ENCODE measurements at places on chromosomes 4 and X.
A peak's percentile ranks its signal among the peaks of the same experiment; 100 is the strongest.

- DNase-seq: no peak
These were observed 140.2 kb upstream of the PJA1 start for GRCh38 chrX:69305333-69306062.

DNA sequence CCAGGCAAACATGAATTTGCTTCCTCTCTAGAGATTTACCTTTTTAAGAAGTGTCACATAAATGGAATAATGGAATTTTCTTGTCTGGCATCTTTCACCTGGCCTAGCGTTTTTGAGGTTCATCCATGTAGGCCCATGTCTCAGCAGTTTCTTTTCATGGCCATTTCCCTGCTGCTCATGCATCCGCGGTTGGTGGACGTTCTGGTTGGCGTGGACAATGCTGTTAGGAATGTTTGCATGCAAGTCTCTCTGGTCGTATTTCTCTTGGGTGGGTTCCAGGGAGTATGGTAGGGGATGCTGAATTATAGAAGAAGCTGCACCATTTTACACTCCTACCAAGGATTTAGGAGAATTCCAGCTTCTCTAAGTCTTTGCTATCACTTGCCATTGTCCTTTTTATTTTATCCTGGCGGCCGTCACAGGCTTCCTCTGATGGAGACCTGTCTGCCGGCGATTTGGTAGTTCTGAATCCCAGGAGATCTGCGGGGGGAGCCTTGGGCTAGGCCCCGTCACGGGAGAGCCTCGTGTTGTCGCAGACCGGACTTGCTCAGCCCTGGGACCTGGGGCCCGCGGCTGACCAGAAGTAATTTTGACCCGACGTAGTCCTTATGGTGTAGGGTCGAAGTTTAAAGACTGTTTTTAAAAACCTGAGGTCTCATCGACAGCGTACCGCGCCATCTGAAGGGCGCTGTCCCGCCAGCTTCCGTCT, 56.9 kb upstream of the TADA2B start:
- DNase-seq: peak; percentile 78

DNA sequence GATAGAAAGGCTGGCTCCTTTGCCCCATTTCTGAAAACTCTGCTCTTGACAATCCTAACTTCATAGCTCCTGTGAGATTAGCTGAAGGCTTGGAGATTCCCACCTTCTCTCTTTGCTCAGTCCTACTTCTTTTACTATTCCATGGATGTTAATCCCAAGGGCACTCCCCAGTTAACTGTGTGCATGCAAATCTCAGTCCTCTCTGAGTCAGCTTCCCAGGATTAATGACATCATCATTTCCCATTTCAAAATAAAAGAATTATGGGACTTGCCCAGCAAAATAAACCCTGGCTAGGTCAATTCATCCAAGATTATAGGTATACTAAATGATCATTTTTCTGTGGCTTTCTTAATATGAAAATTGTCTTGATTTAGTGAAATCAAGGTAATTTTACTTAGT, 328.6 kb upstream of the NR3C2 start:
- DNase-seq: no peak

DNA sequence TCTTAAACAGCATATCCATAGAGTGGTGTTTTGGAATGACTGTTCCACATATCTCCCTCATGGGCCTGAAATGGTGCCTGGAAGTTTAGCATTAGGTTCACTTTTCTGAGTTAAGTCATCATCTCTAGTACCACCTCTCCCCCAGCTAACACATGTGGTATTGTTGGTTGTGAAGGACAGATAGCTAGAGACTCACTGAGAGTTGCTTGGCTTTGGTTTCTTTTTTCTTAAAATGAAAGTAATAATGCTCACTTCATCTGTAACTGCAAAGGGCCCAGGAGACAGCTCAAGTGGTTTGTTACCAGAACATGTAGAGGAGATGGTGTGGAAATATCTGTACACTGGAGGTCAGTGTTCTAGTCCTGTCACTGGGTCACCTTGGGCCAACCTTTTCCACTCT, 90.9 kb downstream of the EFNB1 start:
- no peak for DNase-seq

DNA sequence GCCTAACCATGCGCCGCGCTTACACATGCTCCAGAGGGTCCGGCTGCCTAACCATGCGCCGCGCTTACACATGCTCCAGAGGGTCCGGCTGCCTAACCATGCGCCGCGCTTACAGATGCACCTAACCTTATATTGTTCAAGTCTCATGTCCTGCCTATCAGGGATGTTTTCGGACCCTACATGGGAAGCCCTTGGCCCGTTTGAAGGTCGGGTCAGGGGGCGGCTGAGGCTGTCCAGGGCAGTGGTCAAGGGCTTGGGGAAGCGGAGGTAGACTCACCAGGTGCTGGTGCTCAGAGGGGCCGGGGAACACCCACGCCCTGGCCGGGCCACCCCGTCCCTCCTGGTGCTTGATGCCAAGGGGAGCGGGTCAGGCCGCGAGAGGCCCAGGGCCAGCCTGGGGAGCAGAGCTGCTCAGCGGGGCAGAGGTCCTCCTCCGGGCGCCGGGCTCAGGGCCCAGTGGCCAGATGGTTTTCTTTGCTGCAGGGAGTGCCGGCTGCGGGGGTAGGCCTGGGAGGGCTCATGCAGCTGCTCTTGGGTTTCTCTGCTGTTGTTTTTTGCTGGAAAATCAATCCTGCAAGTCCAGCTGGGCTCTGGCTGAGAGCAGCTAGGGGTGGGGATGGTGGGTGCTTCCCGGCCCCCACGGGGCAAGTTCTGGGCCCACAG, 35.4 kb upstream of the SPON2 start:
- no peak for DNase-seq

- peak; percentile 13 for DNase-seq
These were observed 232.8 kb downstream of the TRIML1 start for GRCh38 chr4:188372058-188372457.

- DNase-seq: no peak
These were observed 11.2 kb downstream of the NEK1 start for GRCh38 chr4:169601016-169601771.

- no peak for DNase-seq
These were observed 212.6 kb upstream of the GK2 start for GRCh38 chr4:79620617-79621016.

DNA sequence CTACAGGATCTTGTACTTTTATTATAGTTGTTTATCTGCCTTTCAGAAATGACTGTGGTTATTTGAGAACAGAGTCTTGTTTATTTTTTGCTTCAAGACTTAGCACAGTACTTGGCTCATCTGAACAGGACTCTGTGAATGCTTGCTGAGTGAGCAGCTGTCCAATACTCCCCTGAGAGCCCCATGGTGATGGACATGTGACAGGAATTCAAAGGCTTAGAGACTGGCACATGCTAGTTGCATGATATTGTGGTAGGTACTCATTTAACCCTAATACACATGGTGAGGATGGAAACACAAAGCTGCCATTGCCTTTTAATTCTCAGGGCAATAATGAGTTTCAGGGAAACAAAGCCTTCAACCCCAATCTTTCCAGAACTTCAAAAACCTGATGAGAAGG, 97.3 kb downstream of the GEMIN8 start:
- DNase-seq: peak; percentile 98

DNA sequence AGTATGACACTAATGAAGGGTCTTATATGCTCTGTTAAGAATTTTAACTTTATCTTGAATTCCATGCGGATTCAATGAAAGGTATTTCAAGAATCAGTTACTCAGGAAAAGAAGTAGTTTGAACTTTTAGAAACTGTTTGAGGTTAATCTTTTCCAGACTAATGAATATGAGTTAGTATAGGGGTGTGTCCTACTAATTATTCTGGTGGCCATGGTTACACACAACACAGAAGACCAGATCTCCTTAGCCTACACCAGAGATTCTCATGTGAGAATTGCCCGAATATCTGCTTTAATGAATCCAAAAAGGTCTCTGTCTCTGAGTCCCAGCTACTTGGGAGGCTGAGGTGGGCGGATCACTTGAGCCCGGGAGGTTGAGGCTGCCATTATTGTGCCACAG, 100.4 kb downstream of the MMRN1 start:
- no peak for DNase-seq

- peak; percentile 48 for DNase-seq
These were observed 3.3 kb downstream of the TRIM2 start for GRCh38 chr4:153207567-153207966.

DNA sequence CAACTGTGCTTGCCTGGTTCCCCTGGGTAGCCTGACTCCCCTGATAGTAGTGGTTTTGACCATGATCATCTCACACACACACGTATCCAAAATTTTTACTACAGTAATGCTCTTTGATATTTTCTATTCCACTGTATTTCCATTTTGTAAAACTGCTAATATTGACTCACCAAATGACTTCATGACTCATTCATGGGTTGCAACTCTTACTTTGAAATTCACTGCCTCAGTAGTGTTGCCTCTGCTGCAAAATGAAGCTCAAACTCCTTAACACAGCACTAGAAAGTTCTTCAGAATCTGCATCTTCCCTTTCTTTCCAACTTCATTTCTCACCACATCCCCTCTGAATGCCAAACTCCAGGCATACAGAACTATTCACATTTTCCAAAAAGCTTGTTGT, 20.3 kb downstream of the QRFPR start:
- no peak for DNase-seq

DNA sequence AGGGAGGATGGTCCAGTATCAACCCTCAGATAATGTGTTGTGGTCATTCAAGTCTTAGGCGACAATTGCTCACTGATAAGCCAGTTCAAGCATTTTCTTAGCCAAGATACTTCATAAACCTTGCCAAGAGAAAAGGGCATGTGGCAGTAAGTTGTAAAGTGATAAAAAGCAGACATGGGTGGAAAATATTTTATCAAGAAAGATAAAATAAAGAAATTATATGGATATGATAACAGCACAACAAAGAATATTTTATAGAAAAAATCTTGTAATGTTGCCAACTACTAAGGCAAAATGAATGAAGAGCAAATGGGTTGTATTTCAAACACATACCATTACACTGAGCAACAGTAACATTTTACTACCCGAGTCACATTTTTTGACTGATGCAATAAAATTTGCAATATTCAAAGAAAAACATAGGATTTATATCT, 217.4 kb upstream of the PITX2 start:
- DNase-seq: no peak

- DNase-seq: no peak
These were observed 29.1 kb downstream of the SPARCL1 start for GRCh38 chr4:87500092-87500462.

GRCh38 chrX:47579537-47579936, 2.7 kb upstream of the TIMP1 start:
- DNase-seq: no peak

DNA sequence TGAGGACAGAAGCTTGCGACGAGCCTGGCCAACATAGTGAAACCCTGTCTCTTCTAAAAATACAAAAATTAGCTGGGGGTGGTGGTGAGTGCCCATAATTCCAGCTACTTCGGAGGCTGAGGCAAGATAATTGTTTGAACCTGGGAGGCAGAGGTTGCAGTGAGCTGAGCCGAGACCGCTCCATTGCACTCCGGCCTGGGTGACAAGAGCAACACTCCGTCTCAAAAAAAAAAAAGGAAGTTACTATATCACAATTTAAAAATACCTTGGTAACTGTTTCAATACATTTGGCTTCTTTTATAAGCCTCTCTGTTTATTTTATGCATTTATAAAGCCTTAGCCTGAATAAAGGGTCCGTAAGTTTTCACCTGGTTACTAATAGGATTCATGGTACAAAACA, 46.6 kb upstream of the CHRNA9 start:
- no peak for DNase-seq

DNA sequence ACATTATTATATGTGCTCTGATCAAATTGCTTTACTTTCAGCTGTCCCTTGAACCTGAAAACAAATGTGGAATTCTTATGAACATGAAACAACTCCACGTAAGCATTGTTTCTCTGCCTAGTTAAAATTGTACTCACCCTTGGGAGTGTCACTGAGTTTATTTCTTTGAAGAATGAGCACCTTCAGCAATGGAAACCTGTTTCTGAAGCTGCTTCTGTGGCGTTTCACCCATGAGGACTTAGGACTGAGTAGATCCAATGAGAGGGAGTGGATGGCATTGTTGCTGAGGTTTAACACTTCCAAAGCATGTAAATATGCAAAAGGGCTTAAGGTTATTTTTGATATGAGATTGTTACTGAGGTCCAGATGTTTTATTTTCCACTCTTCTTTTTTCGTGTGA, 3.2 kb downstream of the LRRC66 start:
- DNase-seq: no peak

GRCh38 chr4:67922697-67923096, 38.9 kb upstream of the TMPRSS11D start:
- no peak for DNase-seq

GRCh38 chrX:17590892-17591740, 146.2 kb upstream of the SCML1 start:
- peak; percentile 57 for DNase-seq

DNA sequence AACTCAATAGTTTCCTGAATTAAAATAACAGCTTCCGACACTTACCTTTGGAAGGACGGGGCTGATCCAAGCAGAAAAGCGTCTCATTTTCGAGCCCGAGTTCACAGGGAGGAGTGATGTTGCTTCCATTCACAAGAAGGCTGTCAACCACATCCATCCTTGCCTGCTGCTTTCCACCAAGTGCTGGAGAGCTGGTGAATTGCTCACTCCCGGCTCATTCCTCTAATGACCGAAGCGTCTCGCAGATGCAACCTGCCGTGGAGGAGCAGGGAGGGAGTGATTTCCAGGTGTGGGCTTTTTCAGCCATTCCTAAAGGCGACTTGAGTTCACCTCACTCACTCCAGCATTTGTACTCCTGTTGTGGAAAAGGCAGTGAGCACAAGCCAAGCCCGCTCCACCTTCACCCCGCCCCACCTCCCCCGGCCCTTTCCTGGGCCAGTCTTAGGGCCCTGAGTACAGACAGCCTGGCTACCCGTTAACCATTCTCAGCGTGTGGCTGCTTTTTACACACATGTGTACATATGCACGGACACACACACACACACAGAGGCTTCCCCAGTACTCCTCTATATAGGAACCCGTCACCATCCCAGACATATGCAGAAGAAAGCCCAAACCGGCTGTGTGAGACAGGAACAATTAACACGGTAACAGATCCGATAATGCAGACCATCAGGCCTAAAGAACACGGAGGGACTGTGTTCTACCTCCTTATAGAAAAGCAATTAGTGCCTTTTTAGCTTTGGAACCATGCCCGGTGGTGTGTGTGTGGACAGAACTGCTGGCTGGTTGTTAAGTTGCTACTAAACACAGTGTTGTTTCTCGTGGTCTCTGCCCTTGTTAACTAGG, at the start of gene CCKAR:
Gene CCKAR, minus strand, starts transcription at position 374 of the 849 bp plus-strand sequence. Its CDS starts 217 bp downstream, at position 157.
- no peak for DNase-seq

GRCh38 chrX:2430265-2430825, 70.4 kb downstream of the DHRSX start:
- DNase-seq: no peak

DNA sequence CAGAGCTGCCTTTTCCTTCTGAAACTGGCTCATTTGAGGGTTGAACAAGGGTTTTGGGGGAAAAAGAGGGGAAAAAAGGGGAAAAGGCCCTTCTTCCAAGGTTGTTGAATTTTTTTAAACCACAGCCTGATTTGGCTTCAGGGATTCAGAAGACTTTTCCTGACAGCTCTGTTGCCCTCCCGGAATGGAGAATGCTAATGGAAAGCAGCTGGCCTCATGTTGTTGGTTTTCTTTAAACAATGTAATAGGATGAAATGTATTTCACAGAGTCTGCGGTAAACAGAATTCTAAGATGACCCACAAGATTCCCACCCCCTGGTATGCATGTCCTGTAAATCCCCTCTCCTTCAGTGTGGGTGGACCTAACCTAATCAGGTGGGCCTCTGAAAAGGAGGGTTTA, 3.3 kb upstream of the KIAA1210 start:
- DNase-seq: no peak
